ENCODE measurements at places on chromosomes 1 and 21.

DNA sequence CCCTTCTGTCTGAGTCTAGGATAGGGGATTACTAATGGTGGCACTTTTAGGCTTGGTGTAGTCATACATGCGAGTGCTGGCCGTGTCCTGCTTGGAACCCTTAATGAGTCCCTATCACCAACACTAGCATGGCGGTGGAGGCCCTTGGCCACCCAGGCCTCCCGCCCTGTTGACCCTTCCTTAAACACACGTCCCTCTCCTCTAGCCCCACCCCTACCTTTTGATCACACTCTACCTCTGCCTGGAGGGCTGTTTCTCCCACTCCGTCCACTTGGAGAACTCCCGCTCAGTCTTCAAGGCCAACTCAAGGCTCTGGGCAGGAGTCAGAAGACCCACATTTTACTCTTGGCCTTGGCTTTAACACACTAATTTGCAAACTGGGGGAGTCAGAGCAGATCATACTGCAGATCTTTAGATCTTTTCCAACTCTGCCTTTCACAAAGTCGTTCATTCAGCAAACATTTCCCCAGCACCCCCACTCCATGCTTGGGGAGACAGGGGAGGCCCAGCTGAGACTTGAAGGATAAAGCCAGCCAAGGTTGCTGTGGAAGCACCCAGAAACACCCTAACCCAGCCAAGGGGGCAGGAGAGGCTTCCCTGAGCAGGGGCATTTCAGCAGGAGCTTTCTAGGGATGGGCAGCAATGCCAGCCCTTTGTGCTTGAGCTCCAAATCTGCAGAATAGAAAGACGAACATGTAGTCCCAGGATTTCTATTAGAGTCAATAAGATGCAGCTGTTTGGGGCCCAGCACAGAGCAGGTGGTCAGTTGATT, 1.9 kb downstream of the PODN start:
- DNase-seq = no peak

DNA sequence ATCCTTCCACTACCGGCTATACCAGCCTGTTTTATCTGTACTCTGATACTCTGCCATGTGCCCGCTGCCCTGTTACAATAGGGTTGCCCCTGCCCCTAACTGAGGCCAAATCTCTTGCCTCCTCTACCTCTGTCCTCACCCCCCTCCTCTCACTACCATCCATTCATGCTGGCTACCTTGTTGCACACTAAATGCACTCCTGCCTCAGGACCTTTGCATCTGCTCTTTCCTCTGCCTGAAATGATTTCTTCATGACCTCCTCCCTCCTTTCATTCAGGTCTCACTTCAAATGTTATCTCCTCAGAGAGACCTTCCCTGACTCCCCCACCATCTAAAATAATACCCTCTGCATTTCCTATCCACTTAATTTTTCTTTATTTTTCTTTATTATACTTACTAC, 7.7 kb upstream of the SYDE2 start:
- DNase-seq = no peak

DNA sequence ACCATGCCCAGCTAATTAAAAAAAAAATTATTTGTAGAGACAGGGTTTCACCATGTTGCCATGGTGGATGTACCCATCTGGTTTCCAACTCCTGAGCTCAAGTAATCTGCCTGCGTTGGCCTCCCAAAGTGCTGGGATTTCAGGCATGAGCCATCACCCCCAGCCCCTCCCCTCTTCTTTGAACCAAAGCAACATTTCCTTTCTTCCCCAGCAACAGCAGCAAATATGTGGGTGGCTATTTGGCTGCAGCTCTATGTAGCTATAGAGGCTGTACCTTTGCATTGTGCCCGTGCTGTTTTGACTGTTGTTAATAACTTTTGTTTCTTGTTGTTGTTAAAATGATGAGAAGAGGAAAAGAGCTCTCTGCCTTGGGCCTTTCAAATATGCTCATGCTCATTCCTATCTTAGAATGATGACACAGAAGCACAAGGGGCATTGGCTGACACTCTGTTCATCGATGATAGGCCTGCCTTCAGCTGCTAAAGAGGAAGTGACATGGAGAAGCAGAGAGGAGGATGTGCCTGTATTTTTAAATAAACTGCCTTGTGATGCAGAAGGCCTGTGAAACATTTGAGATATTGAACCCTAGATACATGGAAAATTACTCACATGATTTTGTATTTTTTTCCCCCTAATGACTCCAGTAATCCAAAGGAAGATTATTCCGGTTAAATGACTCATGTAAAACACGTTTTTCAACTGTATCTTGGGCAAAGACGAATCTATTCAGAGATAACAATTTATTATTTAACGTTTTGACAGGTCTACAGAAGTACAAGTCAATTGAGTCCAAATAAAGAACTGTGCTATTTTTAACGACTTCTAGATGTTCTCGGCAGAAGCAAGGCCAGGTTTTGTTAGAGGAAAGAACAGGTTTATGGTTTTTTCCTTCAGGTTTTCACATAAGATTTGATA, 20.5 kb upstream of the XPR1 start:
- DNase-seq = no peak

DNA sequence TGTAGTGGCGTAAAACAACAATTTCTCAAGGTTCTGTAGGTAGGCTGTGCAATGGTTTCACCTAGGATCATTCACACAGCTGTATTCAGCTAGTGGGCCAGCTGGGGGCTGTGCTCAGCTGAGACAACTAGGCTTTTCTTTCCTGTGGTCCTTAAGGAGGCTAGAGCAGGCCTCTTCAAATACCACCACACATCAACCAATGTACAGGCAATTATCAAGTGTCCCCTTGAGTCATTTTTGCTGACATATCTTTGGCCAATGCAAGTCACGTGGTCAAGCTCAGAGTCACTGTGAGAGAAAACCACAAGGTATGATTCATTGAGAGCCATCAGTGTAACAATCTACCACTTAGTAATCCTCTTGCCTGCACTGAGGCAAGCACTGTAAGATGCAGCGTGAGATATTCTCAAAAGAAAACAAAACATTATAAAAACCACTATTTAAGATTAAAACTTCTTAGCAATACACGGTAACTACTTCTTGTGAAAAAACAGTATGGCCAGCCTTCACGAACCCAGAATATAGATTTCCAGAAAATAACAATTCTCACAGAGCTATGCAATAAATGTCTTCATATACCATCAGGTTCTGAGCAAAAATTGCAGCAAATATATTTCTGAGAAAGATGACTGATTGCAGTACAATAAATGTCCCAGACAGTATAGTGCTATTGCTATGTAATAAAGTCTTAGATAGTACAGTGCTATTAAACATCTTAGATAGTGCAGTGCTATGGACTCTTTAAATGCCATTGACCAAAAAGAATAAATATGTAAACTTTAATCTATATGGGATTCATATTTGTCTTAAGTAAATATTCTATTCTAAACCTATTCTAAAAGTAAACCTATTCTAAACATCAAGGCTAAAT, 55.3 kb downstream of the NME7 start:
- no peak for DNase-seq

DNA sequence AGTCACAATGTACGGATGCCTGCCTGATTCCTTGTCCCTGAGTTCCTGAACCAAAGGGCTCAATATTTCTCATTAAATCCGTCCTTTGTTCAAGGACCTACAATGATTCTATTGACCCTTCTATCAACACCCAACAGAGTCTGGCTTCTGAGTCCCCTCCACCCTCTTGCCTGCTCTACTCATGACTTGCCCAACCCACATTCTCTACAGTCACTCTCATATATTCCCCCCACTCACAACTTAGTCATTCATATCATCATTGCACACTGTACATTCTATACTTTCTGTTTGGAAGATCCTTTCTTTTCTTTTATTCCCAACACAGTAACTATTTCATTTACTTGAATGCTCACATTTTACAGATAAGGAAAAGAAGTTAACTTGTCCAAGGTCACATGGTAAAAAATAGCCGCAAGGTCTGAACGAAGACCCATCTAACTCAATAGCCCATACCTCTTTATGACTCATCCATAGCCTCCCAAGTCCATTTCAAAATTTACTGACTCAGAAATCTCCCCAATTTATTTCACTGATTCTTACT, 3.6 kb downstream of the OTUD7B start:
- no peak for DNase-seq

DNA sequence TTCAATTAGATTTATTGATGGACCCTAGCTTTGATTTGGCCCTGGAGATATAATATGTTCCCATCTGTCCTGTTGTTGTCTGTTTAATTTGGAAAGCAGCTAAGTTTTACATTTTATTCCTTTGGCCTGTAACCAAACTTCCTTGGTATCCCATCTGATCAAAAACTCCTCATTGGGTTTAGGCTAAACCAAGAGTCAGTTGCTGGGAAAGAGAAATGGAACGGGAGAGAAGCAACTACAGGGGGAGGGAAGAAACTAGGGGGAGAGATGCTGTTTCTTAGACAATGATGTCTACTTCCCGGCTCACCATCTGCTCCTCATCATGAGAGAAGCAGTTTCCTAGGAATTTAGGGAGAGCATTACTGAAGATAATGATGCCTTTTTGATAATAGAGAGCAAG, 141.8 kb downstream of the SYT2 start:
- no peak for DNase-seq

- no peak for DNase-seq
These were observed 13.1 kb downstream of the ACTA1 start for GRCh38 chr1:229420765-229421164.

DNA sequence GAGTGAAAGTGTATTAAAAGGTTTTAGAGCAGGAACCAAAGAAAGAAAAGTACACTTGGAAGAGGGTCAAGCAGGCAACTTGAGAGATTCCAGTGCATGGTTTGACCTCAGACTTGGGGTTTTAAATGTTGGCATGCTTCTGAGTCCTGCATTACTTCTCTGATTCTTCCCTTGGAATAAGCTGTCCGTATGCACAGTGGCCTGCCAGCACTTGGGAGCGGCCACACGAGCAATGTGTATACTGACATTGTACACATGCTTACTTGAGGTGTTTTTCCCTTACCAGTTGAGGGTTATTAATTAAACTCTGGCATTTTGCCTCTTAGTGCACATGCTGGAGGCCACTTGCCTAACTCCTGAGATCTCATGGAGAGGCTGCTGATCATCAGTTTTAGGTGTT, 786.6 kb upstream of the RGS18 start:
- DNase-seq = no peak

DNA sequence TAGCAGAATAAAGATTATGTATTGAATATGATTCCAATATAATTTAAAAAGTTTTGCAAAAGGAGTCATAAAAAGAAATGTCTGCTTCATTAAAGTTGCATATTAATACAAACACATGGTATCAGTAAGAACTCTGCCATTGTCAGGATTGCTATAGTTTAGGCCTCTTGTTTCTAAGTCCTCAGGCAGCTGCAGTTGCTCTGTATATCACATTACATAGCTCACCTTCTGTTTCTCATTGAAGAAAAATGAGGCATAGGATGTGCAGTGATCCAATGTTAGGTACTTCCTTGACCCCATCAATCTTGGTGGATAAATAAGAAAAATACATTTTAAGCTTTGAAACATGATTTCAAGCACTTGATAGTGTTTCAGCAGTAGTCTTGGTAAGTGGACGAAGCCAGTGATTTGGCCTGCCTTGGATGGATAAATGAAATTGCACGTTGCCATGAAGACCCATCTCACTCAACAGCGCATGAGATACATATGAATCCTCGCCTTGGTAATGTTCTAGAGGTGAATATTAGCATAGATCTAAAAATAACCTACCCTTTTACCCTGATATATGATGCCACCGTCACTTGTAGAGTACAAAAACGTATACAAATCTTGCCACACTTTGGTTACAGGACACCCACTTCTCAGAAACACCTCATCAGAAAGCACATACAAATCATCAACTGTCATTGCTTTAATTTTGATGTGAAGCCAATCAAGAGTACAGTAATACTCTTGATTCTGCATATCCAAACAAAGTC, 25.3 kb downstream of the ZFYVE9 start:
- DNase-seq = no peak

DNA sequence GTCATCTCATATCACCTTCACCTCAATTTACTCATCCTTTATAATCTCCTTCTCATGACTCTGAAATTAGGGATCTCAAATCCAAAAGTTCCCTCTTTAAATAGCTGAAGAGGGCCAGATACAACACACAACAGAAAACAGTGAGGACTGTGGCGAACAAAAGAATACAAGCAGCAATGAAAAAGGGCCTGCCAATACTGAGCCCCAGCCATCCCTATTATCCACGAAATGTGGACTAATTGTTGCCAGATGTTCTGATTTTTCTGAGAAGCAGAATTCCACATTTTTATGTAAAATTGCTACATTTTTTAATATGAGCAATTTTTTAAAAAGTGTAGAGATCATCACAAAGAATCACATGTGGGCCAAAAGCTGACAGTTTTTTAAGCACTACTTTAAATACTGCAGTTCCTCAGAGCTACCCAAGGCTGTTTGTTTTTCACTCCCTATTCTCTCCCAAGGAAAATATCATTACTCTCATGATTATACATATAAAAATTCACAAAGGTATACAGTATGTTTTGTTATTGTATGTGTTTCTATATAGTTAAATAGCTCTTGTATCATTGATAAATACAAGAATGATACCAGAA, 90.0 kb downstream of the ASH1L start:
- no peak for DNase-seq

GRCh38 chr21:38470755-38471154, 27.5 kb downstream of the ERG start:
- DNase-seq = no peak

DNA sequence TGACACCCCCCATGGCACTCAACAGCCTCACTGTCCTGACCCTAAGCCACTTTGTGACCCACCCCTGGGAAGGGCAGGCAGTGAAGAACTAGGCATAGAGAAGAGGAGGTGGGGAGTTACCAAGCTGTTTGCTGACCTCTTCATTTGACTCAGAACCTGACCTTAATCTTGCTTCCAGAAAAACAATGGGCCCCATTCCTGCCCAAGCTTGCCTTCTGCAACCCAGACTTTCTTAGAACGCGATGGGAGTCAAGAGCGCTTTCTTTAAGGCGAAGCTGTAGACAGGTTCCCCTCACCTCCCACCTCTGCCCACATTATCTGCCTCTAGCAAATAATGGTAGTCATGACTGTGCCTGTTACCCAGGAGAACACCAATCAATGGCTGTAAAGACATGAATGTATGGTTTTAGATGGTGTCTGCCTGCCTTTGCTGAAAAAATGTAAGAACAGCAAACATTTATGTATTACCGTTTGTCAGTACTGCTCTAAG, 8.2 kb upstream of the CBR3 start:
- no peak for DNase-seq

GRCh38 chr1:111736548-111737215, 2.5 kb downstream of the INKA2 start:
- no peak for DNase-seq

DNA sequence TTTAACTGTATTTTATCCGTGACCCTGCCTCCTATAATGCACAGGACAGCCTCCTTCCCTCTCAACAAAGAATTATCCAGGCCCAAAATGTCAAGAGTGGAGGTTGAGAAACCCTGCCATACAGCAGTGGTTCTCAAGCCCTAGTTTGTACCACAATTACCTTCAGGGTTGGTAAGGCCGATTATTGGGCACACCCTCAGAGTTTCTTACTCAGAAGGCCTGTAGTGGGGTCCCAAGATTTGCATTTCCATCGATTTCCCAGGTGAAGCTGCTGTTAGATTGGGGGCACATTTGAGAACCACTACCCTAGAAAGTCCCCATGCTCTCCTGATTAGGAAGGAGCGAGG, 400 bp upstream of the PGBD2 start:
- DNase-seq = no peak

Measured in activated naive CD8-positive, alpha-beta T cell treated with anti-CD3 and anti-CD28 coated beads, Interleukin-2, amount 50 U/mL, for 16 hours (primary cell).